ENCODE measurements at places on chromosomes 5 and 9. TPM values are rescaled to one million over a fixed set of nuclear protein-coding genes. Genes with fewer than 3 reads are reported as not detected.
A peak's percentile ranks its signal among the peaks of the same experiment; 100 is the strongest.

- no peaks in the 10 kb centered on the region for H3K36me3 ChIP-seq
- H3K4me1 ChIP-seq: no peaks in the 10 kb centered on the region
- H3K27ac ChIP-seq: no peak overlapping the region
- no peaks in the 10 kb centered on the region for H3K27me3 ChIP-seq
- H3K4me3 ChIP-seq: peak overlapping the region; percentile 19
- peak; percentile 39 for DNase-seq
These were observed 53.2 kb upstream of the C9orf72 start for GRCh38 chr9:27626244-27627187.

GRCh38 chr9:100286257-100286656, 66.5 kb downstream of the TEX10 start:
- H3K27me3 ChIP-seq: no peaks in the 10 kb centered on the region
- no peaks in the 10 kb centered on the region for H3K4me1 ChIP-seq
- no peak for DNase-seq
- peaks cover 33% of the 10 kb centered on the region for H3K36me3 ChIP-seq

DNA sequence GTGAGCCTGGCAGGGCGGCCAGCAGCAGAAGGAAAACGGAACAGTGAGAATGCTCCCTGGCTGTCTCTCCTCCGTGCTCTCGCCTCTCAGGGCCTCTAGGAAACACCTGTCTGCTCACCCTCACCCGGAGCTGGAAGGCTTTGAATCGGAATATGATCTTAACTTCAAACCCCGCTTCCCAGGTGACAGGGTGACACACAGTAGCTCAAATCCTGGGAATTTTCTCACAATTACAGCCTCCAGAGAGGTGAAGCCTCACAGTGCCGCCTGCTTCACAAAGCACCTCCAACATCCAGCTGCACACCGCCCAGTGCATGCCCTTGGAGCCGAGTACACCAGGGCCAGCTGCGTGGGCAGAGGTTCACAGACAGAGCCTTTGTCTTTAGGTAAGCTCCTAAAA, 12.5 kb downstream of the SEC16A start:
- peaks cover 2% of the 10 kb centered on the region for H3K36me3 ChIP-seq
- DNase-seq: no peak
- H3K4me1 ChIP-seq: peaks cover 12% of the 10 kb centered on the region
- no peak overlapping the region for H3K27ac ChIP-seq
- H3K27me3 ChIP-seq: no peaks in the 10 kb centered on the region

MSANTD3 gene
- 14.3 TPM for total RNA-seq

DNA sequence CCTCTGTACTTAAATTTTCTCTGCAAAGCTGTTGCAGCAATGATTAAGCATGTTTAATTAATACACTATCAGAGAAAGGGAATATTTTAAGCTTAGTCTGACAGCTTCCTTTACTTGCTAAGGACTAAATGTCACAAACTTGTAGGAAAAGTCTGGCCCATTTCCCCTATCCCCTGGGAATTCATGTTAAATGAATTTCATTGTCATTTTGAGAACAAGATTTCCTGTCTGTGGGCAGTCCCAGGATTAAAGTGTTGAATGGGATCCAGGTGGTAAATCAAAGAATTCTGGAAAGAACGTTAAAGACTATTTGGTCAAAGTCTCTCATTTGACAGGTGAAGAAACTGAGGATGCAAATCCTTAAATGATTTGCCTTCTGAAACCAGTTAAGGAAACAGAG, 214.8 kb downstream of the MPDZ start:
- no peak overlapping the region for H3K27ac ChIP-seq
- H3K4me3 ChIP-seq: no peak overlapping the region
- no peaks in the 10 kb centered on the region for H3K27me3 ChIP-seq
- no peaks in the 10 kb centered on the region for H3K36me3 ChIP-seq
- no peaks in the 10 kb centered on the region for H3K4me1 ChIP-seq
- DNase-seq: peak; percentile 35

FUBP3 gene
- total RNA-seq: 44.1 TPM

DNA sequence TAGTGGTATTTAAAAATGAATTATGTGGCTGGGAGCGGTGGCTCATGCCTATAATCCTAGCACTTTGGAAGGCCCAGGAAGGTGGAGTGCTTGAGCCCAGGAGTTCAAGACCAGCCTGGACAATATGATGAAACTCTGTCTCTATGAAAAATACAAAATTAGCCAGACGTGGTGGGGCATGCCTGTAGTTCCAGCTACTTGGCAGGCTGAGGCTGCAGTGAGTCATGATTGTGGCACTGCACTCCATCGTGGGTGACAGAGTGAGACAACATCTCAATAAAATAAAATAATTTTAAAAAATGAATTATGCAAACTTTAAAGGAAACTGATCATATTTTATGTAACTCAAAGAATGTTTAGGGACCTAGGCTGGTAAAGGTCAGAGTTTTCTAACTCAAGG, 310.8 kb upstream of the DMRT1 start:
- no peaks in the 10 kb centered on the region for H3K27me3 ChIP-seq
- no peak overlapping the region for H3K4me3 ChIP-seq
- H3K27ac ChIP-seq: no peak overlapping the region
- H3K36me3 ChIP-seq: no peaks in the 10 kb centered on the region

DNA sequence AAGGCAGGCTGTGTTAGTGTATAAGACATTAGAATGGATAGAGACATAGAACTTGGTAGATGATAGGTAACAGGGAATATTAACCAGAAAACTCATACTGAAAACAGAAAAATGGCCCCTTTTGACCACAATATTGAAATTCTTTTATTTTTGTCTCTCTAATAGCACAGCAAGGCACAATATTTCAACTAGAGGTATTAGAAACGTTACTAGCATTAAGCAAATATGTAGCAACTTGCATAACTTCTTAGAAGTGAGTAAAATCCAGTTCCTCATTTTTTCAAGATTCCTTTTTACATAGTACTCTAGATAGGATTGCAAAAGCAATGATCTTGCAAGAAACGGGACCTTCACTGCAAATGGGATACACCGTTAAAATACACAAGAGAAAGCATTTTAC, 102.7 kb upstream of the VCAN start:
- no peaks in the 10 kb centered on the region for H3K27me3 ChIP-seq
- no peak overlapping the region for H3K4me3 ChIP-seq
- H3K4me1 ChIP-seq: no peaks in the 10 kb centered on the region
- no peak overlapping the region for H3K27ac ChIP-seq
- H3K36me3 ChIP-seq: no peaks in the 10 kb centered on the region

DNA sequence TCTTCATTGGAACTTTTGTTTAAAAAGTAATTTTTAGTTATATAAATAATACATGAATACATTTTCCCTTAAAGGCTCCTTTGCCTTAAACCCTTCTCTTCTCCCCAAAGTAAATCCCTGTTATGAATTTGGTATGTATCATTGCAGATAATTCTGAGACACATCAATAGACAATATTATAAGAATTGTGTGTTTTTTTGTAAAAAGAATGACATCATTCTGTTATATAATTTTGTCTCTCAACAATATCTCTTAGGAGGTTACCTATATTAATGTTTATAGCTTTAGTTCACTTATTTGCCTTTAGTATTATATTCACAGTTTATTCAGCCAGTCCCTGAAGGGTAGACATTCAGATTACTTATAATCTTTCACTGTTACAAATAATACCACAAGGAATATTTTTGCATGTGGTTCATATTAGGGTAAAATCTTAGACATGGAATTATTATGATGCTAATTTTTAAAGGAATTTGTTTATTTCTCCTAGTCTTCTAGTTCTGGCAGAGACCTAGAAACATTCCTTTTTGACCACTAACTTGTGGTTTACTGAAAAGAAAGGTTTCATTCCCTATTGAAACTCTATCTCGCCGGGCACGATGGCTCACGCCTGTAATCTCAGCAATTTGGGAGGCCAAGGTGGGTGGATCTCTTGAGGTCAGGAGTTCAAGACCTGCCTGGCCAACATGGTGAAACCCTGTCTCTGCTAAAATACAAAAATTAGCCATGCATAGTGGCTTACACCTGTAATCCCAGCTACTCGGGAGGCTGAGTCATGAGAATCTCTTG, 105.6 kb downstream of the KCTD16 start:
- no peaks in the 10 kb centered on the region for H3K4me1 ChIP-seq
- H3K36me3 ChIP-seq: no peaks in the 10 kb centered on the region
- no peak overlapping the region for H3K4me3 ChIP-seq
- no peak for DNase-seq
- no peak overlapping the region for H3K27ac ChIP-seq

GRXCR2 gene
- not detected for total RNA-seq

PCDHA10 gene
- total RNA-seq: 7.6 TPM

NR5A1 gene
- not detected for total RNA-seq

DNA sequence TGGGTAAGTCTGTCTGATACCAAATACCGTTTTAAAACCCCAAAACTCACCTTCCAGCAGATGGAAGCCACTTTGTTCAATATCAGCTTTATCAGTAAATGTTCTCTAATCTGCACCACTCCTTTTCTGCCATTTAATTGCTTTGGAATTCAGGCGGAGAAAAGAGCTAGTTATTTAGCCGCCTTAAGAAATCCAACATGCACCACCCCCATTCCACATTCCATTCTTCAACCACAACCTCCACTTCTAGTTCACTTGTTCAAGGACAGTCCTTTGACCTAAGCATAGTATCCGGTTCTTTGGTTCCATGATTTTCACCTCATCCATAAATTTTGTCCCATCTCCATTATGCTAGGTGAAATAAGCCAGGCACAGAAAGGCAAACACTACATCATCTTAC, 240.1 kb downstream of the DNAH5 start:
- no peak overlapping the region for H3K27ac ChIP-seq
- no peaks in the 10 kb centered on the region for H3K36me3 ChIP-seq
- H3K4me3 ChIP-seq: no peak overlapping the region
- DNase-seq: no peak
- no peaks in the 10 kb centered on the region for H3K4me1 ChIP-seq

GRCh38 chr5:105868038-105868780, 1802.5 kb downstream of the EFNA5 start:
- DNase-seq: no peak
- H3K27ac ChIP-seq: no peak overlapping the region
- H3K27me3 ChIP-seq: no peaks in the 10 kb centered on the region

DNA sequence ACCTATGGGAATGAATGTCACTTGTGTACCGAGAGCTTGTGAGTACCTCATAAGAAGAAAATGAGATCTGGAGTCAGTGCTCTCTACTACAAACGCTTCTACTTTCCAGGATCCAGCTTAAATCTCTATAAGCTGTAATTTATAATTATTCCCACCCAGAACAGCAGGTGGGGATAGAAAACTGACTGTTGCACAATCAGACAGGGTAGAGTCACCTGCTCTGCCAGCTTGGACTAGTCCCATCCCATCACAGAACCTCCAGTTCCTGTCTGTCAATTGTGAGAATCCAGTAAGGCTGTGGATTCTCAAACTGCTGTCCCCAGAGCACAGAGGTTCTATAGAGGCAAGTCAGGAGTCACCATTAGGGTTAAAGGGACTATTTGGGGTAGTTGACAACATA, 2.0 kb downstream of the SPINK7 start:
- no peaks in the 10 kb centered on the region for H3K4me1 ChIP-seq
- H3K36me3 ChIP-seq: no peaks in the 10 kb centered on the region
- H3K27me3 ChIP-seq: no peaks in the 10 kb centered on the region
- no peak overlapping the region for H3K27ac ChIP-seq

DNA sequence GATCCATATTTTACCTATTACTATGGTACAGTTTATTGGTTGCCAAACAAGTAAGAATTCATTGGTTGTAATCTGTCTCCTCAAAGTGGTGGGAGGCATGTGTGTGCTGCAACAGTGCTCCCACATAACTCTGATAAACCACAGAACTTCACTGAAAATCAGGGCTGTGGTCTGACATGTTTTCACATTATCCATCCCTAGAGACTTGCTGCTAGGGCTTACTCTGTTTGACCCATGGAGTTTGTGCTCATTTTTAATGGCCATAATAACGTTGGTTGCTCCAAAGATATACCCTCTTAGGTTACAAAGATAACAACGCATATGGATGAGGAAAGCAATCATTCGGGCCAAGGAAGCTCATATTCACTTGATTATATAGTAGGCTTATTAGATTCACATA, 37.0 kb downstream of the HACD4 start:
- no peak overlapping the region for H3K4me3 ChIP-seq
- no peaks in the 10 kb centered on the region for H3K4me1 ChIP-seq
- peaks cover 10% of the 10 kb centered on the region for H3K36me3 ChIP-seq
- H3K27me3 ChIP-seq: no peaks in the 10 kb centered on the region

DNA sequence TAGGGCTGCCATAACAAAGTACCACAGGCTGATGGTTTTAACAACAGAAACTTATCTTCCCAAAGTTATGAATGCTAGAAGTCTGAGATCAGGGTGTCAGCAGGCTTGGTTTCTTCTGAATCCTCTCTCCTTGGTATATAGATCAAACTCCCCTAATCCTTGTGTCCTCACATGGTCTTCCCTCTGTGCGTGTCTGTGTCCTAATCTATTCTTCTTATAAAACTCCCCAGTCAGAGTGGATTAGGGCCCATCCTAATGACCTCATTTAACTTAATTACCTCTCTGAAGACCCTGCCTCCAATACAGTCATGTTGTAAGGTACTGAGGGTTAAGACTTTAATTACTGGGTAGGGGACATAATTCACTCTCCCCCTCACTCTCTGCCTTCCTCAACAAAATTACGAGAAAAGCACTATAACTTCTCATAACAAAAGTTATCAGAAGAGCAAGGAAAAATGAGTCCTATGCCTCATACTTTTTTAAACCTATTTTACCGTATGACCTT, 68.6 kb downstream of the DPYSL3 start:
- H3K4me3 ChIP-seq: no peak overlapping the region
- no peaks in the 10 kb centered on the region for H3K27me3 ChIP-seq
- H3K27ac ChIP-seq: no peak overlapping the region
- H3K36me3 ChIP-seq: no peaks in the 10 kb centered on the region
- H3K4me1 ChIP-seq: no peaks in the 10 kb centered on the region
- DNase-seq: no peak

- H3K4me3 ChIP-seq: no peak overlapping the region
- H3K27ac ChIP-seq: no peak overlapping the region
- H3K4me1 ChIP-seq: no peaks in the 10 kb centered on the region
- no peak for DNase-seq
- no peaks in the 10 kb centered on the region for H3K27me3 ChIP-seq
These were observed 8.2 kb downstream of the GALNT10 start for GRCh38 chr5:154198611-154199230.

DNA sequence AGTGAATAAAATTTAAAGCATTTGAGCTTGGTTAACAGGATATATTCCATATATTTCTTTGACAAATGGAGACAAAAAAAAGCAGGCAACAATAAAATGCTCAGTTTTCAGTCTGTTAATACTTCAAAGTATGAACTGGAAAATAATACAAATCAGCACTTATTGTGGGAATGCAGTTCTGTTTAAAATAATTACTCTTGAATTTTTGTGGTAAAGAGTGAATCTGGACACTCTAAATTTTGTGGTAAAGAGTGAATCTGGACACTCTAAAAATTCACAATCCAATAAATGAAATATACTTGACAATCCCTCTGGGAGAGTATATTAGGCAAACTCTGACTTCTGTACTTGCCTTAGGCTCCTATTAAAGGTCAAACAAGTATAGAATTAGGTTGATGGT, 141.9 kb upstream of the RASA1 start:
- no peaks in the 10 kb centered on the region for H3K4me1 ChIP-seq
- no peaks in the 10 kb centered on the region for H3K27me3 ChIP-seq
- no peak overlapping the region for H3K27ac ChIP-seq
- H3K4me3 ChIP-seq: no peak overlapping the region

GRCh38 chr5:147836439-147836838, 5.0 kb upstream of the SPINK1 start:
- H3K27ac ChIP-seq: no peak overlapping the region
- H3K4me3 ChIP-seq: no peak overlapping the region
- H3K27me3 ChIP-seq: no peaks in the 10 kb centered on the region
- no peaks in the 10 kb centered on the region for H3K36me3 ChIP-seq
- no peaks in the 10 kb centered on the region for H3K4me1 ChIP-seq

- H3K4me1 ChIP-seq: no peaks in the 10 kb centered on the region
- H3K4me3 ChIP-seq: no peak overlapping the region
- H3K36me3 ChIP-seq: no peaks in the 10 kb centered on the region
- H3K27me3 ChIP-seq: no peaks in the 10 kb centered on the region
- H3K27ac ChIP-seq: no peak overlapping the region
- DNase-seq: peak; percentile 11
These were observed 211.1 kb upstream of the TLE4 start for GRCh38 chr9:79360387-79361347.

SEMA6A gene
- total RNA-seq: 51.6 TPM
